ENCODE measurements at places on chromosomes 7 and 10.

GRCh38 chr10:113135025-113135424, 185.0 kb downstream of the TCF7L2 start:
- no peak for DNase-seq

GRCh38 chr10:11118686-11119085, 101.0 kb downstream of the CELF2 start:
- no peak for DNase-seq

DNA sequence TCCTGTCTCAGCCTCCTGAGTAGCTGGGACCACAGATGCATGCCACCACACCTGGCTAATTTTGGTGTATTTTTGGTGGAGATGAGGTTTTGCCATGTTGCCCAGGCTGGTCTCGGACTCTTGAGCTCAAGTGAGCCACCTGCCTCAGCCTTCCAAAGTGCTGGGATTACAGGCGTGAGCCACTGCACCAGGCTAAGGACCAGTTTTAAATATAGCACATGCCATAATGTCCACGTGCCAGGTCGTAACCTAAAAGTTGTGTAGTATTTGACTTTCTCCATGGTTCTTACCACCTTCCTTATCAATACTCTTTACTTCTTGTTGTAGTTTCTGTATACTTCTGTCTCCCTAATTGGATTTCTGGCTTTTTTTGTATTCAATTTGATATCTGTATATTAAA, 13.3 kb downstream of the ANKIB1 start:
- DNase-seq, result no peak

DNA sequence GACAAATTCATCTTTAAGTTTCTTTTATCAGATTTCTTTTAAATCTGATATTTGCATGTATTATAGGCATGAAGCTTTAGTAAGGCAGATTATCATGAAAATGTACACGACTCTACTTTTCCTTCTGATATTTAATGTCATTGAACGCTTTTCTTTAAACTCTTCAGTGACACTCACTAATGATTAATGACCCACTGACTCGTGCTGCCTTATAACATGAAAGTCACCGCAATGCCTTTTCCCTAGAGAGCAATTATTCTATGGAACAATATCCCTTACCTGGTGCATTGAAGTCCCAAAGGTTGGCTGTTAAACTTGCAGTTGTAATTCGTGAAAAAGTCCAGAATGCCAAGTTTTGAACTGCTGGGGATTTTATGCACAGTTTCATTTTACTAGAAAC, 33.4 kb upstream of the HGF start:
- DNase-seq, result no peak

DNA sequence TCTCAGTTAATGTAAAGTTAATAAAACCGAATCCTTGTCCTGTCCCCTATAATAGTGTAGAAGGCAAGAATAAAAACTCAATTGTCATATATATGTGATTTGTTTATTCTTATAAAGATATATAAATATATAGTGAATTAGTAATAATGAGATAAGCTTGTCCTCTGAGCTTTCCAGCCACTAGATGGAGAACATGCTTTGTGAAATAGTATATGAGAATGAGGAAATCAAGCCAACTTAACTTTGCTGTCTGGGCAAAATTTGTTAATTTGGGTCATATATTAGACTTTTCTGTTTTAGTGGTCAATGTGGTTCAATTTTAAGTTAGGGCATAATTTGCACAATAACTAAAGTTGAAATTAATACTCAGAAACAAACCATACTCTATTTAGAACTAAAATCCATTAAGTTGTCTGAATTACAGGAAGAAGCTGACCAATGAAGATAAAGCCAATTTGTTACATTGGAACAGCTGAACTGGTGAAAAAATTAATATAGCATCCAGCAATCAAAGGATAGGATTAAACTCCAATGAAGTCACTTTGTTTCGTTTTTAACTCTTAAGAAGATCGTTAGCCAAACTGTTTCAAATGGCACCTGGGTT, 595.0 kb downstream of the ARL4A start:
- no peak for DNase-seq

DNA sequence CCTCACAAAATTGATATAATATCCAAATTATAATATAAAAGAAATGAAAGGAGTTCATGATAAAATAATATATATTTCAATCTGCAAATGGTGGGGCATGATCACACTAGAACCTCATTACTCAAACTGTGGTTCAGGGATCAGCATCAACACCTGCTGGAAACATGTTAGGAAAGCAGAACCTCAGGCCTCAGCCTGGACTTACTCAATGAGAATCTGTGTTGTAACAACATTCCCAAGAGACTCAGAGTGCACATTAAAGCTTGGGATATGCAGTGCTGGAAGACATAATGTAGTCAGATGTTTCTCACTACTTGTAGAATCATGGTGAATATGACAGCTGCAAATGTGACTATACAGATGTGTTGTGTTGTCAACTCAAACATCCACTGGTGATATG, 81.7 kb upstream of the ITPRID1 start:
- no peak for DNase-seq

DNA sequence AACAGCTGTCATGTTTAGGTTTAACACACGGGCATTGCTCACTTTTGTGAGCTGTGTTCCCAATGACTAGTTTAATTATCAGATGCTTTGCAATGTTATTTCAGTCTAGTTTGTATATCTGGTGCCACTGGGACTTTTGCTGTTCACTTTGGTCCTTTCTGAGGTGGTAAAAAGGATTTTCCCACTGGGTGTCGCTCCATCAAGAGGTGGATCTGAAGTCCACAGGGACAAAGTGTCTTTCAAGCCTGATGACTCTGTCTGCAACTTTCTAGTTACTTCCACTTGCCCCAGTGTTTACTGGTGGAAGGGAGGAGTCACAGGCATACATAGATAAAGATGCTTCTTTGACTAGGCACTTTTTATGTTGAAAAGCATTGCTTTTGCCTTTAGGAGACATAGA, 242.2 kb downstream of the HGF start:
- DNase-seq, result no peak
